ENCODE measurements at places on chromosomes 3 and 15. TPM values are rescaled to one million over a fixed set of nuclear protein-coding genes. Genes with fewer than 3 reads are reported as not detected.

DNA sequence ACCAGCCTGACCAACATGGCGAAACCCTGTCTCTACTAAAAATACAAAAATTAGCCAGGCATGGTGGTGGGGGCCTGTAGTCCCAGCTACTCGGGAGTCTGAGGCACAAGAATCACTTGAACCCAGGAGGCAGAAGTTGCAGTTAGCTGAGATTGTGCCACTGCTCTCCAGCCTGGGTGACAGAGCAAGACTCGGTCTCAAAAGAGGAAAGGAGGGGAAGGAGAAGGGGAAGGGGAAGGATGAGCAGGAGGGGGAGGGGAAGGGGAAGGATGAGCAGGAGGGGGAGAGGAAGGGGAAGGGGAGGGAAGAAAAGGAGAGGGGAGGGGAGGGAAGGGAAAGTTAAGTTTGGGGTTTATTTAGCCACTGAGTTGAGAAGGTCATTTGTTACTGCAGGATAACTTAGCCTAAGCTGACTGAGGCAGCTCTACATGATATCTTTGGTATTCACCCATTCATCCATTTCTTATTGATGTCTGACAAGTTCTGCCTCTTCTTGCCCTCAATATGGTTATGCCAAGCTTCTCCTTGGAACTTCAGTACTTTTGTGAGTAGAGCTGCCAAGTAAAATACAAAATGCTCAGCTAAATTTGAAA is 15.9 kb upstream of the ABHD2 start:
- H3K4me1 ChIP-seq: no peaks in the 10 kb centered on the region
- no peak overlapping the region for H3K27ac ChIP-seq
- no peaks in the 10 kb centered on the region for H3K36me3 ChIP-seq
- DNase-seq: no peak
- no peak overlapping the region for H3K4me3 ChIP-seq
- H3K27me3 ChIP-seq: no peaks in the 10 kb centered on the region

DNA sequence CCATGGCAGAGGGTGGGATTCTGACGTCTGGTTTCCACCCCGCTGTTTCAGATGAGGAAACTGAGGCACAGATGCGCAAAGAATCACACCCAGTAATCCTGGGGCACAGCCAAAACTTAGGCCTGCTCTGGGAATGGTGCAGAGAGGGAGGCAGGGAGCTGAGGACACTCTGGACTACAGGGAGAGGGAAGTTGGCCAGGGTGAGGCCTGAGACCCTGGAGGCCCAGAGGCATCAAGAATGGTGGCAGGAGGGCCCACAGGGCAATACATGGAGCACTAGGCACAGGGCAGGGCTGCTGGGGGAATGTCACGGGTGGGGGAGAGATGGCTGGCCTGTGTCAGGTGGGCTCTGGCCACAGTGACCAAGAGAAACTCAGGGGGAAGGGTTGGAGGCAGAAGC is 63.6 kb downstream of the TLE3 start:
- no peak overlapping the region for H3K4me3 ChIP-seq
- H3K27me3 ChIP-seq: no peaks in the 10 kb centered on the region
- no peaks in the 10 kb centered on the region for H3K4me1 ChIP-seq
- H3K36me3 ChIP-seq: no peaks in the 10 kb centered on the region
- DNase-seq: no peak

The AHSG gene
- total RNA-seq: not detected

GRCh38 chr3:108221393-108221792 is 831 bp downstream of the IFT57 start:
- H3K4me3 ChIP-seq: peak overlapping the region; percentile 89
- H3K27me3 ChIP-seq: no peaks in the 10 kb centered on the region
- no peaks in the 10 kb centered on the region for H3K36me3 ChIP-seq
- peak; percentile 18 for DNase-seq
- no peak overlapping the region for H3K27ac ChIP-seq

DNA sequence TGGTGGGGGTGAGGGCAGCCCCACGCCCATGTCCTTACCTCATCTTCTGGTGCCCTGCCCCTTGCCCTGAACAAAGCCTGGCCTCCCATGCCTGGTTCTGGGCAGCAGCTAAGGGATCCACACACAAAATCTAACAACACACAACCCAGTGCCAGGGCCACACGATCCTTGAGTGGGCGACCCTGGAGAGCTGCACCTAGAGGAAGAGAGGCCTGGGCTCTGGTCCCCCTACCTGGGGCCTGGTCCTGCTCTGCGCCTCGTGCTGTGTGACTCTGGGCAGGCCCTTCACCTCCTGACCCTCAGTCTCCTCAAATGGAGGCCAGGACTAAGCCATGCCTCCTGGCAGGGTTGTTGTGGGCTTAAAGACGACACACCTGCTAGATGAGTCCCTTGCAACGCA is 20.0 kb upstream of the C3orf22 start:
- H3K27ac ChIP-seq: no peak overlapping the region
- H3K4me3 ChIP-seq: no peak overlapping the region
- no peaks in the 10 kb centered on the region for H3K27me3 ChIP-seq
- DNase-seq: no peak
- no peaks in the 10 kb centered on the region for H3K4me1 ChIP-seq

DNA sequence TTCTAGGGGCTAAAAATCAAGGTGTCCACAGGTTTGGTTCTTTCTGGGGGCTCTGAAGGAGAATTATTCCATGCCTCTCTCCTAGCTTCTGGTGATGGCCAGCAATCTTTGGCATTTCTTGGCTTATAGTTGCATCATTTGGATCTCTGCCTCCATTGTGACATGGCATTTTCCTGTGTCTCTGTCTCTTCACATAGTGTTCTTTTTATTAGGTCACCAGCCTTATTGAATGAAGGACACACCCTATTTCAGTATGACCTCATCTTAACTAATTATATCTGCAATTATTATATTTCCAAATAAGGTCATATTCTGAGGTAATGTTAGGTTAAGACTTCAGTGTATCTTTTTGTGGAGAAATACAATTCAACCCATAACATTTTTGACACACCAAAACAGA is 3.2 kb upstream of the GBE1 start:
- no peak overlapping the region for H3K27ac ChIP-seq
- H3K4me3 ChIP-seq: no peak overlapping the region
- no peak for DNase-seq
- peaks cover 15% of the 10 kb centered on the region for H3K4me1 ChIP-seq
- no peaks in the 10 kb centered on the region for H3K27me3 ChIP-seq

DNA sequence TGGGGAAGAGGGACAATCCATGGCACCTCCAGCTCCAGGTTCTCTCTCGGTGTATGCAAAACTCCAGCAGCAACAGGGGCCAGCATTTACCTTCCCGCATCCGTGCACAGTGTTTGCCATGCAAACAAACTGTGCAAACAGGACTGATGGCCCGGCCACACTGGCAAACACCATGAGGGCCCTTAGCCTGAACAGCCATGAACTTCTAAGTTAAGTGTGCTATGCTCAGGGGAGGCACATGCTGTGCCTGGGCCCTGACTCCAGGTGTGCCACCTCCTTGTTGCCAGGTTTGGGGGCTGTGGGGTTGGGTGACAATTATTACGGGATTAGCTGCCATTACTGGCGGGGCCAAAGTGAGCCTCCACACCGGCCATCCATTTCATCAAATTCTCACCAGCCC is 57.5 kb downstream of the CACNA2D2 start:
- DNase-seq: peak; percentile 30
- no peak overlapping the region for H3K27ac ChIP-seq
- H3K4me3 ChIP-seq: no peak overlapping the region
- H3K36me3 ChIP-seq: no peaks in the 10 kb centered on the region

DNA sequence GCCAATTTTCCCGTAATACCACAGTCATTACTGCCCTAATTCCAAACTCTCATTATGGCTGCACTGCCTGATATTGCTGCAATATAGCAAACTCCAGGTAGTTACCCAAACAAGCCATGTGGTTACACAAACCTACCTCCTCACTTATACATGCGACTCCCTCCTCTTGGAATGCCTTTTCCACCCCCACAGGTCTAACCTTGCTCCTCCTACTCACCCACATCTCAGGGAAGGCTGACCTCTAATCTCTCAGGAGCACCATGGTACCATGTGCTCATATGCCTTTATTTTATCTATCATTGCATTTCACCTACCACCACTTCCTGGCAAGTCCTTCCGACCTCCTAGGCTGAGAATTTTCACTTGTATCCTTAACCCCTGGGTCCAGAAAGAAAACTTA is 2.9 kb downstream of the RBPMS2 start:
- H3K27me3 ChIP-seq: peaks cover 13% of the 10 kb centered on the region
- H3K4me1 ChIP-seq: no peaks in the 10 kb centered on the region
- H3K4me3 ChIP-seq: no peak overlapping the region
- DNase-seq: no peak
- H3K36me3 ChIP-seq: no peaks in the 10 kb centered on the region

The PYGO1 gene
- total RNA-seq: 1.8 TPM

GRCh38 chr3:30044515-30044914 is 561.9 kb upstream of the TGFBR2 start:
- DNase-seq: no peak
- no peaks in the 10 kb centered on the region for H3K27me3 ChIP-seq
- no peak overlapping the region for H3K27ac ChIP-seq
- no peaks in the 10 kb centered on the region for H3K36me3 ChIP-seq
- H3K4me1 ChIP-seq: no peaks in the 10 kb centered on the region

- no peak overlapping the region for H3K4me3 ChIP-seq
- no peaks in the 10 kb centered on the region for H3K36me3 ChIP-seq
- DNase-seq: no peak
- H3K27me3 ChIP-seq: no peaks in the 10 kb centered on the region
- H3K4me1 ChIP-seq: no peaks in the 10 kb centered on the region
Observed at GRCh38 chr3:100506355-100506754, 13.9 kb downstream of the TMEM45A start.

- no peak overlapping the region for H3K27ac ChIP-seq
- DNase-seq: no peak
- no peaks in the 10 kb centered on the region for H3K4me1 ChIP-seq
- no peaks in the 10 kb centered on the region for H3K36me3 ChIP-seq
- H3K27me3 ChIP-seq: no peaks in the 10 kb centered on the region
Observed at GRCh38 chr15:97009031-97009431, 678.5 kb downstream of the NR2F2 start.

The SH2D7 gene
- total RNA-seq: not detected

DNA sequence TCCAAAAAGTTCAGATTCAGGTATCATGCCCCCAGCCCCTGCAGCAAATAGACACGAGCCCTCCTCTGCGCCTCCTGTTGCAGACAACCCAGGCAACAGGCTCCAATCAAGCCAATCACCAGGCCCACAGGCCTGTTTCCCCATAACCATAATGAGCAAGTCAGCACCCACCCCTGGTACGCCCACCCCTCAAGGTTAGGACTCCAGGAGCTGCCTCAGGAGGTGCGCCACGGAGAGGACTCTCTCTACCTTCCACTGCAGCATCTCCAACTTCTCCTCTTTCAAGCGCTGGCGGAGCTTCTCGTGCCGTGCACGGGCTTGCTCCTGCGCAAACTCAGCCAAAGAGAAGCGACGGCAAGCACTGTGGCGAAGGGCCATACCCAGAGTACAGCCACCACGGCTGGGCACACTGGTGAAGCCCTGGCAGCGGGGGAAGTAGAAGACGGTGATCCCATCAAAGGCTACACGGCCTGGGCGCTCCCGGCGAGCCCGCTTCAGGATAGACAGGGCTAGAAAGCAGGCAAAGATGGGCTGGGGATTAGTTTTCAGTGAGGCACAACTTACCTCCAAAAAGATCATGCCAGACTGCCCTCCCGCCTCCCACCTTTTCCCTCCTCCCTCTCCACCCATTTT is 8.5 kb downstream of the CSRNP1 start:
- no peaks in the 10 kb centered on the region for H3K27me3 ChIP-seq
- H3K27ac ChIP-seq: no peak overlapping the region
- no peak for DNase-seq
- H3K4me3 ChIP-seq: no peak overlapping the region

DNA sequence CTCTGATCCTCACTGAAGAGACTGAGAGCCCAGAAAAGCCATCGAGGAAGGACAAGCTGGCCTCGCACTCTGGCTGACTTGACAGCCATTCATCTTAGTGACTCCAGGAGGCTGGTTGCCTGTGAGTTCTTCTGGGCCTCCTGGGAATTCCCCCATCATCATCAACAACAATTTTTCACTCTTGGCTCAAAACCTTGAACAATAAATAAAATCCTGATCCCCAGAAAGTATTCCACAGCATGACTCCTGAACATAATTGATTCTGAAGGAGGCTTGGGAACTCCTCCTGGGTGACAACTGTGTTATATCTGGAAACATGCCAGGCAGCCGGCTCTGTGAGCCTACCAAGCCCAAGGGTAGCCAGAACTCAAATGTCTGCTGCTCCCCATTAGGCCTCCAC is 188.6 kb downstream of the SHQ1 start:
- H3K27me3 ChIP-seq: 0 out of 2 replicates have a peak, but pooled peaks cover 5% of the 10 kb centered on the region
- DNase-seq: no peak
- peaks cover 31% of the 10 kb centered on the region for H3K4me1 ChIP-seq
- H3K27ac ChIP-seq: no peak overlapping the region
- H3K4me3 ChIP-seq: no peak overlapping the region

The TMEM212 gene
- total RNA-seq: not detected

The GATM gene
- 0.87 TPM for total RNA-seq

DNA sequence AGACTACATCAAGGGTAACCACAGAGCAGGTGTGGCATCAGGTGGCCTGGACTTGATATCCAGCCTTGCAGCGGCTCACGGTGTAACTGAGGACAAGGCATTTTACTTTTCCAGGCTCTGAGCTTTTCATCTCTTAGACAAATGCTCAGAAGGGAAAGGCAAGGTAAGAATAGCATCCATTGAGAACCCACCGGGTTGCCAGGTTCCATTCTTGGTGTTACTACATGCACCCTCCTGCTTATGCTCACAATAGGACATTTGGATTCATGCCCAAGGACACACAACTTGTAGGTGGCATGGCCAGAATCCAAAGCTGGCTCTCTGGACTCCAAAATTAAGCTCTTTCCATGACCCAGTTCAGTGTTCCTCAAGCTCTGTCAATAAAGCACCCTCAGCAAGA is 85.5 kb downstream of the CCNL1 start:
- no peak overlapping the region for H3K4me3 ChIP-seq
- no peak overlapping the region for H3K27ac ChIP-seq
- DNase-seq: no peak
- H3K4me1 ChIP-seq: peaks cover 12% of the 10 kb centered on the region

GRCh38 chr3:72163809-72164634 is 379.1 kb upstream of the PROK2 start:
- no peaks in the 10 kb centered on the region for H3K27me3 ChIP-seq
- no peak overlapping the region for H3K4me3 ChIP-seq
- H3K4me1 ChIP-seq: peaks cover 12% of the 10 kb centered on the region
- no peak overlapping the region for H3K27ac ChIP-seq

The RBP2 gene
- total RNA-seq: not detected
